ENCODE measurements at places on chromosomes 11 and 22. TPM values are rescaled to one million over a fixed set of nuclear protein-coding genes. Genes with fewer than 3 reads are reported as not detected.

- no peaks in the 10 kb centered on the region for H3K36me3 ChIP-seq
- H3K27ac ChIP-seq: no peak overlapping the region
- H3K27me3 ChIP-seq: no peaks in the 10 kb centered on the region
- H3K4me3 ChIP-seq: no peak overlapping the region
These were observed 42.4 kb downstream of the GLYATL2 start for GRCh38 chr11:58801974-58802545.

DNA sequence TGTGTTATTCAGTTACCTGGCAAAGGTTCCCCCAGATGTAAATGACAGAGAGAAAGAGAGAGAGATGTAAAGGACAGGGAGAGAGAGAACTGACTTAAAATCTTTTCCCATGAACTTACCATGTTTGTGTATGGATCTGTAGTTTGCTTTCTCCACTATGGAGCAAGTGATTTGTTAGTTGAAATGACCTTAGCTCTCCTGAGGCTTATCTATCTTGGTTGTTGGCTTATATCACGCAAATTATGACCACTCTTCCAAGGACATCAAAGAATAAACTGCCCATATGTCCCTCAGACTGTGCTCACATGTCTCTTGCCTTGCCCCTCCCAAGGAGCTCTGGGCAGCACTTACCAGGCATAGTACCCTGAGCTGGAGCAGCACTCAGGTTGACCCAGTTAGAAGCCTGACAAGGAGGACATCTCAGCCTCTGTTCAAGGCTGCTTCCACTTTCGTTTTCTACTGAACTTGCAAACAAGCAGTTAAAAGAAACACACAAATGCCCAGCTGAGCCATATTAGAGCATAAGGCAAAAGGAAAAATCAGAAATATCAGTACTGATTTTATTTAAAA is 95.3 kb upstream of the RCN1 start:
- H3K27me3 ChIP-seq: no peaks in the 10 kb centered on the region
- no peaks in the 10 kb centered on the region for H3K4me1 ChIP-seq
- H3K4me3 ChIP-seq: no peak overlapping the region
- no peak for DNase-seq

- no peak for DNase-seq
- no peak overlapping the region for H3K27ac ChIP-seq
- H3K36me3 ChIP-seq: no peaks in the 10 kb centered on the region
- no peaks in the 10 kb centered on the region for H3K27me3 ChIP-seq
These were observed 3.1 kb downstream of the CYB5R3 start for GRCh38 chr22:42645938-42646568.

The GRM5 gene
- total RNA-seq: not detected

The BARX2 gene
- 16.5 TPM for total RNA-seq

Measured in PC-9 (cell line).